CD4-positive, alpha-beta T cell treated with Interferon alpha-2 for 1 hour (primary cell): ENCODE measurements at places on chromosomes 4 and X.

- no peak for DNase-seq
Measured at GRCh38 chr4:26420913-26421312, 69.4 kb downstream of the CCKAR start.

DNA sequence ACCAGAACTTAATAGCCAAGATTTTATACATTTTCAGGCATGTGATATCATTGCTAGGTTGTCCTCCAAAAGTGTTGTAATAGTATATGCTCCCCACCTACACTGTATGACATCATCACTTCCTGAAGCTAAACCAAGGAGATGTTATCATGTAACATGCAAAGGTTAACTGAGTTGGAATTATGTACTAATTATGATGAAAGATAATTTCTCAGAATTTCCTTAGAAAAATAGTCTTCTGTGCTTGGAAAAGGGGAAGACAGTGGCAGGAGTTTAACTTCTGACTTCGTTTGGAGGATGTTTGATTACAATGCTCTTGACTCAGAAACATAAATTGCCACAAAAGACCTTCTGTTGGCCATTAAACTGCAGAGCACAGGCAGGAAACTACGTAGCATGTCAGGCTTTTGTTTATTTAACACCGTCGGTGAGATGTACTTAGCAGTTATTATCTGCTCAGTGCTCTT lies 83.6 kb upstream of the GUCY1A1 start:
- DNase-seq, result peak; percentile 12

DNA sequence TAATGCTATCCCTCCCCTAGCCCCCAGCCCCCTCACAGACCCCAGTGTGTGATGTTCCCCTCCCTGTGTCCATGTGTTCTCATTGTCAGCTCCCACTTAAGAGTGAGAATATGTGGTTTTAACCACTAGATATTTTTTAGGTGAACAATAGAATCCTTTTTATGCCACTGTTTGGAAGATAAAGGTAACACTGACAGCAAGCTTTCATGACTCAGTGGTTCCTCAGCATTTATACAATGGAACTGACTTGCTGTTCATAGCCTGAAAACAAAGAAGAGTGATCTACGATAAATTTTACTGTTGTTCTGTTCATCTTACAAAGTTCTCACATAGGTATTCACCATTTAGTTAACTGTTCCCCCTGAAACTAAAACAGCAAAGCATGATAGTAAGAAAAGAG lies 147.8 kb downstream of the ARHGAP10 start:
- no peak for DNase-seq

DNA sequence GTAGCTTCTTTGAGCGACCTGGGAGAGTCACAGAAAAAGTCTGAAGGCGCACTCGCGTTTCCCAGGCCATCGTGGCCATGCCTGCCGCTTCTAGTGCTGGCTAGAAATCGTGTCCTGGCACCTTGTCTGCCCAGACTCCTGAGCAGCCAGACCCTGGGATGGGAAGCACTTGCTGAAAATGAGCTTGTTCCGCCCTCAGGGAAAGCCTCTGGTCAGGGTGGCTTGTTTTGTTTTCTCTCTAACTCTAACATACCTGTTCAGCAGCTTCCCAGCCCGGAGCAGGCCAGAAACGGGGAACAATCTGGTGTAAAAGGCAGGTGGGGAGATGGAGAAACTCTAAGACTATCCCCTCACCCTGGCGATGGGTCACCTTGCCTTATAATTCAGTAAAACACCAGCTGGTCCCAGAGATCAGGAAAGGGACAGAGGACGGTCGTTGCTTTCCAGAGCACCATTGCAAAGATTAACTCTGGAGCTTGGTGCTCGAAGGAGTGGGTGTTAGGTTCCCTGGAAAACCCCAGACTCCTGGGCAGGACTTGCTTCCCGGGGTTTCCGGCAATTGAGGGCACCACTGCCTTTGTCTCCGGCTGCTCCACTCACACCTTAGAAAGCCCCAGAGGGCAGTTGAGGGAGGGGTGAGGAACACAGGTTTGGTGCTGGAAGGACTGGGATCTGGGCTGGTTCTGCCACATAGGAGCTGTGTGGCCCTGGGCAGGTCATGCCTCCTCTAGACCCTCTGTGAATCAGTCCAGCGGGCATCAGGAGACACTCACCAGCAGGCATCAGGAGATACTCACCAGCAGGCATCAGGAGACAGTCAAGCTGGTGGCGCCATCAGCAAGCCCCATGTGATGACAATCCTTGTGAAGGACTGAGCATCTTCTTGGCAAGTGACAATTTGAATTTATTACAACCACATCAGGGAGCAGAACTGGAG lies 4.5 kb upstream of the SH3TC1 start:
- no peak for DNase-seq

GRCh38 chr4:8353158-8353669 lies 83.7 kb downstream of the HTRA3 start:
- no peak for DNase-seq

- no peak for DNase-seq
Measured at GRCh38 chrX:103120748-103121147, 27.8 kb upstream of the NXF3 start.

GRCh38 chr4:122997463-122998101 lies 75.2 kb upstream of the NUDT6 start:
- no peak for DNase-seq

DNA sequence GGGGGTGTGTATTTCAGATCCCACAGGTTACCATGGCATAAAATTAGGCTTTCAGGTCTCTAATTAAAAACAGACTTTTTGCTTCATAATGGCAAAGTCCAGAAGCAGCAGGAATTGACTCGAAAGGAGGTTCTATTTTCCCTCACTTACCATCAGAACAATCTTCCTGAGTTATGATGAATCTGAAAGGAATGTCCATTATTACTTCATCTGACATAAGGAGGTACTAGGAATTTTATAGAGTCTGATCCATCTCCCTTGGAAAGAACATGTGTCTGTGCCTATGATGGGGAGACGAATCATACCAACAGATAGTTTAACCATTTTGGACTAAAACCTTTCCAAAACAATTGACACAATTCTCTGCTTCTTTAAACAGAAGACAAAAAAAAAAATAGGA lies 206.3 kb upstream of the FGF13 start:
- DNase-seq, result no peak

- peak; percentile 74 for DNase-seq
Measured at GRCh38 chr4:143336781-143337599, at the start of gene GAB1. Gene GAB1, plus strand, starts transcription at chr4:143336876. Its CDS starts 313 bp downstream, at chr4:143337189.

- no peak for DNase-seq
Measured at GRCh38 chrX:97369947-97370346, 486.2 kb downstream of the RPA4 start.

- no peak for DNase-seq
Measured at GRCh38 chr4:183848805-183849204, 56.3 kb upstream of the STOX2 start.

GRCh38 chr4:16124232-16124631 lies 40.4 kb upstream of the PROM1 start:
- DNase-seq, result no peak

- no peak for DNase-seq
Measured at GRCh38 chrX:17547658-17548057, 172.7 kb downstream of the NHS start.

GRCh38 chr4:3044870-3045819 lies 29.2 kb downstream of the HTT-AS start:
- DNase-seq, result peak; percentile 89

DNA sequence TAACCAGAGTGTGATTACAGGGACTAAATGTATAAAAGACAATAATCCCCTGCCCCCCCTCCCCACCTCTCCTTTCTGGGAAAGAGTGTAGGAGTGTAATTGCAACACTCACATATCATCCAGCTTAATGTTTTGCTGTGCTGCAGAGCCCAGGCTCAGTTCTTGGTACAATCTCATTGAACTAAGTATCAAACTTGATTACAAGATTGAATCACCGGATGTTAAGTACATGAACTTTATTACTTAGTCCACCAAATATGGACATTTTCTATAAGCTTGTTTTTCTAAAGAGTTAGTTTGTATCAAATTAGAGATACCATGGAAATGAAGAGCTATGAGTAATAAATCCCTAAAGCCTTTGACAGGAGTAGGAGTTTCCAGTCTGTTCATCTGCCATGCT lies 559.1 kb downstream of the ZNF674 start:
- no peak for DNase-seq

GRCh38 chr4:24858026-24858425 lies 54.8 kb downstream of the CCDC149 start:
- DNase-seq, result no peak

DNA sequence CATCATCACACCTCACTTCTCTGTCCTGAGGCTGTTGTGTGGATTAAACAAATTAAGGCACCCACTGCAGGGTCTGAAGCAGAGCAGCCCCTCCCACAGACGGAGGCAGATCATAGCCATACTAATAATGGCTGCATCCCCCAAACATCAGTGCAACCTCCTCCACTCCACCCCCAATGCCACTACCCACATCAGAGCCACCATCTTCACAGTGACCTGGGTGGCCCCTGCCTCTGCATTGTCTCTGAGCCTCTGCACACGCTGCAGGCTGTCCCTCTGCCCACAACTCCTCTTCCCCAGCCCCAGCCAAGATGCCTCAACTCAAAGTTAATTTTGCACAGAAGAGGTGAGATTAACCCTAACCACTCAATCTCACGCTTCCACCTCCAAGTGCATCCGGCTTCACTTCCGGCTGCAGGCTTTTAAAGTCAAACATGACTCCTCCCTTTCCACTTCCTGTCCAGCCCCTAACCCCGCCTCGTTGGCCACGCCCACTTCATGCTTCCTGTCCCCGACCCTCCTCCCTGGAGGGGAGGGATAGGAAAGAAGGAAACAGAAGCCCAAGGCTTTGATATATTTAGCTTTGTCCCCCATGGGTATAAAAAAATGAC lies 22.7 kb downstream of the JAKMIP1 start:
- DNase-seq, result peak; percentile 42

DNA sequence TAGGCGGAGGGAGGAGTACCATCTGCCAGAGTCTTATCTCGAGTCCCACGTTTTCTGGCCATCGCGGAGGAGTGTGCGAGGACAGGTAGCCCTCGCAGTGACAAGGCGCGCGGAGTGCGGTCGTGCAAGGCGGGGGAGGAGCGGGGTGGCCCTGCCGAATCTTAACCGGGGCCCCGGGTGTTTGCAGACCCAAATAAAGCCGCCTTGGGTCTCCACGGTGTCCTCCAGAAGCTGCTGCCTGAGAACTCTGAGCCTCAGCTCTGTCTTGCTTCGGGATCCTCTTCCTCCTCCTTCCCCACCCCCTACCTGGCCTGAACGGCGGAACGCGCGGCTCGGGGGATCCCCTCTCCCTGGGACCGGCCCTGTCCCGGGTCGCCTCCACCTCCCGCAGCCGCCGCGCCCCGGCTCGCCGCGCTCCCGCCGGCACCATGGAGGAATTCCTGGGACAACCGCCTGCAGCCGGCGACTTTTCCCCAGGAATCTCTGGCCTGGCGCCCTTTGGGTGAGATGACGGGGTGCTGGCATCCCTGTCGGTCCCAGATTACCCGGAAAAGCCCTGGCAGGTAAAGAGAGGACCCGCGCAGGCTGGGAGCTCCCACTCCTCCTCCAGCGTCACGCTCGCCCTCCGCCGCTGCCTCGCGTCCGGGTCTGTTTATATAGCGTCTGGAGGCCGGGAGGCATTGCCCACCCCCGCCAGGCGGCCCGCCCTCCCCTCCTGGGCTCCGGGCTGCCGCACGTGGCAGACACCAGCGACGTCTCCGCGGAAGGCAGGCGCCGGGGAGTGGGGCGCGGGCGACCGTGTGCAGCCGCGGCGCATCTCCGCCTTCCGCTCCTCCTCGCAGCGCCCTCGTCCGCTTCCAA lies at the start of gene GALNTL6:
GALNTL6 (plus strand) TSS at position 740 of the 861 bp plus-strand sequence.
- no peak for DNase-seq

DNA sequence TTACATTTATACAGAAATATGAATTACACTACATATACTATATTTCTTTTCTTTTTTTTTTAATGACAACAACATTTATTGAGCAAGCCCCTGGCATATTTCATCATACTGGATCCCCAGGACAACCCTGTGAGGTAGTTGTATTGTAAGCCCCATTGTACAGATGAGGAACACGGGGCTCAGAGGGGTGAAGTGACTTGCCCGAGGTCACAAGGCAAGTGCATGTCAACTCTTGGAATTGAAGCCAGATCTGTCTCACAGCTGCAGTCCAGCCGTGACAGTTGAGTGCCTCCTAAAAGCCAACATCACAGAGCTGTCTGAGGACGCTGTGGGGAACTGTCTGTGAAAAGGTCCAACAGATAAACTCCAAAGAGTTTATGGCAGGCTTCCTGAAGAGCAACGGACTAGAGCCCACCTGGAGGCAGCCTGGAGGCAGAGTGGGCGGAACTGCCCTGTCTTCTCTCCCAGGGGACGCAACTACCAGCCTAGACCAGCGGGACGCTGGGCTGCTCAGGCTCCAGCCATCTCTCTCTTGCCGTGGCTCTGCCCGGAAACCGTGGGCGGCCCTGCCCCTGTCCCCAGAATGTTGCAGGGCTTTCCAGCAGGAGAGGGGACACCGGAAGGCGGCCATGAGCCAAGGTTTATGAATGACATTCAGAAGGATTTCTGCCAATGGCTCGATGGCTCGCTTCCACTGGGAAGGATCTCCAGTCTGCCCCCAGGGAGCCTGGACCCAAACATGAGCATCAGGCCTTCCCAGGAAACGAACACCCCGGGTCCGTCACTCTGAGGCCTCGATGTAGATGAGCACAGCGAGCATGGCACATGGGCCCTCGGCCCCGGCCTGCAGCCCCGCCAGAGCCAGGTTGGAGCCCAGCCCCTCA lies 50.1 kb downstream of the CFAP299 start:
- no peak for DNase-seq

- no peak for DNase-seq
Measured at GRCh38 chrX:123206176-123206575, 22.1 kb downstream of the GRIA3 start.

DNA sequence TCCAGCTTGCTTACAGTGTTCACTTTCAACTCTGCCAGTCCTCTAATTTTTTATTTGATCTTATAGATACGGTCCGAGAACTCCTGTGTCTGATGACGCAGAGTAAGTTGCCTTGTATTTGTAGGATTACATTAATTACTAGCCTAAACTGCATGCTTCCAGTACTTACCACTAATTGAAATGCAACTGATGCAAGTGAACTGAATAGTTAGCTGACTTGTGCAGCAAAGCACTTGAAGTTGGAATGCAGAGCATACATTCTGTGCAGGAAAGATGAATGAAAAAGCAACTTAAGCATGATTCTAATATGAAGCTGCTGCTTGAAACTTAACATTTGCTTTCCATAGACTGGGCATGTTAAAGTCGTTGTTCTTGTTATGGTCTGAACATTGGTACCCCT lies 100.9 kb downstream of the LIMCH1 start:
- no peak for DNase-seq

GRCh38 chrX:133888984-133889383 lies 96.4 kb downstream of the GPC3 start:
- DNase-seq, result no peak

DNA sequence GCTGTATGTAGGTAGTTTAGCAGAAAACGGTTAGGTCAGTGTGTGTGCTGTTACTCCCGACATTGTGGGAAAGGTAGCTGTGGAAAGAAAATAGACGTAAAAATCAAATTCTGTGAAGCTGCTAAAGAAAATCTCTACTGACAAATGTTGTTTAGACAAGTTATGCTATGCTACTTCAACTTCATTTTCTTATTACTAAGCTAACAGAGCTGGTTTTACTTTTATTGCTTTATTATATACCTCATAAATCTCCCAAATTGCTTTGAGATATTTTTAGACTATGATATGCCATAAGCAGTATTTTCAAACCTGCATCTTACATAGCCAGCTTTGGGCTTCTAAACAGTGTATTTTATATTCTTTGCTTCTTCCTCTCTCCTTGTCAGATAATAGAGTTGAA lies 108.2 kb upstream of the PACRGL start:
- DNase-seq, result no peak

- no peak for DNase-seq
Measured at GRCh38 chrX:155956649-155957048, 40.8 kb upstream of the IL9R start.

GRCh38 chrX:23554304-23554703 lies 113.0 kb upstream of the PRDX4 start:
- DNase-seq, result no peak
